ENCODE measurements at places on chromosomes 2 and 18.

- DNase-seq, result no peak
Measured at GRCh38 chr2:174729797-174730697, 34.2 kb downstream of the CHRNA1 start.

DNA sequence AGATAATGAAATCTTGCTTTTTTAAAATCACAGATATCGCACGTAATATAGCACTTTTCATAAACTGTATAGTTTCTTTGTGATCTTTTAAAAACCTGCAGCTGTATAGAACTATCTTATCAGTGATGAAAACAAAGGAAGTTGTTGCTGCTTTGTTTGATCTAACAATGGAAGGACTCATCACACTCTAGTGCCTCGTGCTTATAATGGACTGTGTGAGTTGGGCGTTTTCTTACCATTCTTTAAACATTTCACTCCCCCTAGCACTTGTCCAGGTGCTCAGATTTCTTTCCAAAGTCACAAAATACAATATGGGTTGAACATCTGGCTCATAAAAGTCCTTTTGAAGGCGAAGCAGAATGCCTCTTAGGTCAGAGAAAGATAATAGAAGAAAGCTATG, 94.8 kb upstream of the SPATS2L start:
- DNase-seq, result peak; percentile 10

DNA sequence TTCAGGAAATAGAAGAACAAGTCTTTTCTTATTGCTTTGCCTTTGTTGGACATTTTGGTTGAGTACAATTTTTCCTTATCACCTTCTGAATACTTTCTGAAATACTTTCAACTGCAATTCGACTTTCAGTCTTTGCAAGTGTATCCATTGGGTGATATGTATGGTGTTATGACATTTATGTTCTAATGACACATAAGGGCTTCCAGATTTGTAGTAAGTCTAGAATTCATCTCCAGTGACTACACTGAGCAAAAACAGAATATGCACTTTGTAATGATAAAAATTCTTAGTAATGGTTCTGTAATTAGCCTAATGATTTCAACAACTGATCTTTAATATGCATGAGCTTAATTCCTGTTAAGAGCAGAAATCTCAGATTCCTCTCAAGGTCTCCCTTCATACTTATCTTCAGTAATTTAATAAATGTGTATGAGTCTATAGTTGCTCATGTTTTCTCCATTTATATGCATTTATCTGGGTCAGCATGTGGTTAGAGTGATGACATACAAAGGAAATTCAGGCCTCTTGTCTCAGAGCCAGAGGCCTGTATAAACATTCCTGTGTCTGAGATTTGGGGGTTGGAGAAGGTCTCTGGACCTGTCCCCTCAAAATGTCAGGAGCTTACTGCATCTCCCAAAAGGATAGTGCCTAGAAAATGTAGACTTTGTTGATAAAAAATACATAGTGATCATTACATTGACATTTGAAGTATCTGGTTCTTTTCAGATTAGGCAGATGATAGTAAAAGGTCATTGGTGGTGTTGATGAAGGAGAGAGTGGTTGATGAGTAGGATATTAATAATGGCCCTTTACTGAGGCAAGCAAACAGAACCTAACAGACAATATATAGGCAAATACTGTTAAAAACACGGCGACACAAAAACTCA, 114.9 kb downstream of the QPCT start:
- no peak for DNase-seq

DNA sequence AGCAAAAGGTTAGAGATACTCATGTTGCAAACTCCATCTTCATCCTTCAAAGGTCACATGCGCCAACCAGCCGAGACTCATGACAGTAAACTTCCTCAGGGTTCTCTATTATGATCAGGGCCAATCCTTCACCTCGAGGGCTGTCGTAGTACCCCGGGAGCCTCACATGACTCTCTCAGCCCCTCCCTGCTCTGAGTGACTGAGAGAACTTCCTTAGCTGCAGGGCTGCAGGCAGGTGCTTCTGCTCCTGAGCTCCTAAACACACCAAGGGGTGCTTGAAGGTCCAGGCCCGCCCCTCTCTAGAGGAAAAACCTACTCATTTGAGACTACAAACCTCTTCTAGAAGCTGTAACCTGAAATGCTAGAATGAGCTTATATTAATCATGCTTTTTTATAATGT, 48.2 kb downstream of the LONRF2 start:
- DNase-seq, result no peak

GRCh38 chr2:179239195-179239594, 25.4 kb downstream of the SESTD1 start:
- DNase-seq, result no peak

- no peak for DNase-seq
Measured at GRCh38 chr18:2978661-2979106, 34.3 kb downstream of the LPIN2 start.

DNA sequence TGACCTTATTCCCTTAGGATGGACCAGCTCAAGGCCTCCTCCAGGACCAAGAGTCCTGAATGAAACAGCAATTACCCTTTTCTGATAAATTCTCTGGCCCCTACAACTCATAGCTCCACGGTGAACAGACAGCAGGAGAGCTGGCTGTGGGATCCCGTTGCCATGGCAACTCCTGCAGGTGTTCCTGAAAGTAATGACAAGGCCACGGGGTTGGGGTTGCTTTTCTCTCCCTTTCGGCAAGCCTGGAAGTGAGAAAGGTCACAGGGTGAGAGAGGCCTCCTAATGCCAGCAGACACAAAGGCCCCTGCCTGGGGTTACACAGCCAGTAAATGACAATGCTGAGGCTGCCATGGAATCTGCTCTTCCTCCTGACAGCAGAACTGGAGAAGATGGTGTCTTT, 403.0 kb downstream of the NBAS start:
- peak; percentile 80 for DNase-seq

DNA sequence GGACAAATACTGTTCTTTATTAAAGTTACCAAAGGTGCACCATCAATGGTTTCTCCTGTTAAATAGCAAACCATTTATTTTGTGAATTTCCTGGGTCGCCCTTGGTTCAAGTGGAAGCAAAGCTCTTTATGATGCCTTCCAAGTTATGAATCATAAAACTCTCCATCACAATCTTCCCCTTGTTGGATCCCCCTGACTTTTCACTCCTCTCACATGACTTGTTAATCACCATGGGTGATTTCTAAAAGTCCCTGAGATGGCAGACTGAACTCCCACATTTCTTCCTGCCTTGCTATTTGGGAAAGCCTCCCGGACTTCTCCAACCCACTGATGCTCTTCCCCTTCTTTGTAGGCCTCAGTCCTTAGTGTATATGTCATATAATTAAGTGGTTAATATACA, 176.0 kb downstream of the THADA start:
- DNase-seq, result no peak

GRCh38 chr2:88590998-88591613, 36.2 kb downstream of the EIF2AK3 start:
- DNase-seq, result peak; percentile 49

GRCh38 chr2:120855855-120856405, 120.3 kb downstream of the GLI2 start:
- DNase-seq, result no peak

GRCh38 chr18:62509779-62510178, 13.0 kb upstream of the ZCCHC2 start:
- DNase-seq, result no peak

DNA sequence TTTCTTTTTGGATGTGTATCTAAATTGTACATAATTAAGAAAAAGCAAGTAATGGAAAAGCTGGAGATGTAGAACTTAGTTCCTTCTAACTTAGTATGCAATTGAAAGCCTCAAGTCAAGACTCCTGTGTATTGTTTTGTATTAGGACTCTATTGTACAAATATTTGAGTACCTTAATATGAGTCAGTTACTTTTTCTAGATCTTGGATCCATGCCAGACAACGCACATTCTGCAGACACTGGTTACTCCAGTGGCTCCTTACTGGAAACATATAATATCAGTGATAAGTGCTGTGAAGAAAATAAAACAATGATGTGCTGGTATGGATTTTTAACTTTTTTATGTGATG, 1.5 kb downstream of the SLC39A10 start:
- DNase-seq, result peak; percentile 39

DNA sequence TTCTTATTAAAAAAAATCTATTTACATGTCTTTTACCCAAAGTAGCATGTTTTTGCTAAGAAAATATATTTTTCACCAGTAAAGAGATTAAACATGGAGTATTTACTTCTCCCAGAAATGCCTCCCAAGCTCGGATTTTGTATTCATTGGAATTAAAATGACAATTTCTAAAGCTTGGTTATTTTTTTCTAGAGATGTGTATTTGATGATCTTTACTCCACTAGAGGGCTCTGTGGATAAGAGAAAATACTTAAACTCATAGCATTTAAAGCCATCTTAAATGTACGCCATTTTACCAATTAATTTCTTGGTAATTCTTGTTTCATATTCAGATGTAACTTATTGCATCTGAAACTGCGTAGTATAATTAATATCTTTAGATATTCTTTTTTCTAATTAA, 461.4 kb downstream of the GALR1 start:
- DNase-seq, result no peak

GRCh38 chr2:236319036-236319435, 54.8 kb upstream of the ASB18 start:
- no peak for DNase-seq

- no peak for DNase-seq
Measured at GRCh38 chr18:77160515-77160914, 27.9 kb upstream of the MBP start.

DNA sequence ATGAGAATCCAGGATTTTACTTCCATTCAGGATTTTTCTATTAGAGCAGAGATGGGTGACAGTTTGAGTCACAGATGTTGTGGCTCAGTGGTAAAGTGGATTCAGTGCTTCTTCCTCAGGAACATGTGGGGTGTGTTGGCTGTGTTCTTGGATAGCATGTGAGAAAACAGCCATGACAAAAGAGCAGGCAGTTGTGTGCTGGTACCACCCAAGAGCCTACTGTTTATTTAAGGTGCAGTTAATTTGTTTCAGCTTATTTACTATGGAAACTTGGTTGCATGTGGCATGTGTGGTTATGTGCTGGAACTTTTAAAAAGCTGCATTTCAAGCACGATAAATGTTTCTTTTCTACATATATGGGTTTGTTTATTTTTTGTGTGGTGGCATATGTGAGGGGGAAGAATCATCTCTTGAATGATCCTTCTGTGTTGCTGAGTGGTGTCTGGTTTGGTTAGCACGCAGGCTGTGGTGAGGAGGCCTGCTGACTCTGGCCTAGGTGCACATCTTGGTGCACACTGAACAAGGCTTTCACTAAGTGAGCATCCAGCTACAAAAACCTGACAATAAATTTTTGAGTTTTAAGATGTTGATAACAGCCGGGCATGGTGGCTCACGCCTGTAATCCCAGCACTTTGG, 67.3 kb downstream of the SPTBN1 start:
- no peak for DNase-seq

DNA sequence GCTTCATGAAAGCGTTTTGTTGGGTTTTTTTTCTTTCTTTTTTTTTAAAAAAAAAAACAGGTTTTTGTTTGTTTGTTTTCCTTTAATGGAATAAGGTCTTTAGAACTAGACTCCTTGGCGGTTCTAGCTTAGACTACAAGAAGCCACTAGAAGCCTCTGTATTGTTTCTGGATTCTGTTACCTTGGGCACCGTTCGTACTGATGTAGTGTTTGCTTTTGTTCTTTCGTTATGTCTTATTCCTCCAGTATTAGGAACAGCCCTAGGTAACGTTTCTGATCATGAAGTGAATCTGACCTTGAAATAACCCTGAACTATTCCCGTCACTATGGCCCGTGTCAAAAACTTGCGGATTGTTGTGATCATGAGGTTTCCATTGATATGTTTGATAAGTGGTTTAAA, 164.6 kb downstream of the PTGR3 start:
- DNase-seq, result no peak

All from COR-L47 (cell line).